Activated T-helper 1 cell treated with anti-CD3 and anti-CD28 coated beads, Interleukin-12 subunit alpha, Interleukin-12 subunit beta, Interleukin-2, Interleukin-4 antibody, amounts not matched to agents 30 ng/mL and 10 ng/mL and 1 ng/mL, durations not matched to agents 14 hours and 24 hours and 36 hours (primary cell): ENCODE measurements at places on chromosomes 11 and 22.

- peaks cover 1% of the 10 kb centered on the region for H3K36me3 ChIP-seq
- peaks cover 2% of the 10 kb centered on the region for H3K27me3 ChIP-seq
- peaks cover 28% of the 10 kb centered on the region for H3K4me1 ChIP-seq
- no peak overlapping the region for H3K4me3 ChIP-seq
Observed at GRCh38 chr11:35302398-35302797, 117.0 kb downstream of the SLC1A2 start.

DNA sequence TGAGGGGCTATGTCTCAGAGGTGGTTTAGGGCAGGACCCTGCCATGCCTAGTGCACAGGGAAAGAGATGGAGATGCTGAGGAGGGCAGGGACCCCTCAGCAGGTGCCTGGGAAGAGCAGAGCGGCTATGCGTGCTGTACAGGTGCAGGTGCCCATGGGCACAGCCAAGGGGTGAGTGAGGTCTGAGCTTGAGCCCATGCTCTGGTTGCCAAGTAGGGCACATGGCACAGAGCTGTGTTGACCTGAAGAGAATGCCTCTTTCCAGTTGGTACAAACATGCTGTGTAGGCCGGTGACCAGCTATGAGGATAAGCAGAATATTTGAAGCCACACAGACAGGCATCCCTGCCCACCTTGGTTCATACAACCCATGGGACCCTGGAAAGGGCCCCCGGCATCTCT lies 65.8 kb upstream of the NECTIN1 start:
- H3K36me3 ChIP-seq: no peaks in the 10 kb centered on the region
- peaks cover 12% of the 10 kb centered on the region for H3K27me3 ChIP-seq
- no peaks in the 10 kb centered on the region for H3K4me1 ChIP-seq
- no peak overlapping the region for H3K27ac ChIP-seq

DNA sequence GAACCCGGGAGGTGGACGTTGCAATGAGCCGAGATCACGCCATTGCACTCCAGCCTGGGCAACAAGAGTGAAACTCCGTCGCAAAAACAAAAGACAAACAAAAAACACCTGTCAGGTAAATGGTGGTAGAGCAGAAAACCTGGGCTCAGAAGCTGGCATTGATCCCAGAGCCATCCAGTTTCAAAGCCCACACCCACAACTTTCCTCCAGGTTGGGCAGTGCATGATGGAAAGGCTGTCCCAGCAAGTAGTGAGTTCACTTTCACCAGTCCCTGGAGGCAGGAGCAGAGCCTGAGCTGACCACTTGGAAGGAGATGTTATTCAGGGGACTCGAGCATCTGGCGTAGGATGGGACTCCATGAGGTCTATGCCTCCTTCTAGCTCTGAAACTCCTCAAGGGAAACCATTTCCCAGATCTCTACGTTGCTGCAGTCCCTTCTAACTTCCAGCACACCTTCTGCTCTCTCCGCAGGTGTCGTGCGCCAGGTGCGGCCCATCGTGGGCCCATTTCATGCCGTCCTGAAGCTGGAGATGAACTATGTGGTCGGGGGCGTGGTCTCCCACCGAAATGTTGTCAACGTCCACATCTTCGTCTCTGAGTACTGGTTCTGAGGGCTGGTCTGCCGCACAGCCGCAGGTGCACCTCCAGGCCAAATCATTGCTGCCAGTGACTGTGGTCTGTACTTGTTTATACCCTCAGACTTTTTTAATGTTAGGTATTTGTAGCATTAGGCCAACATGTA lies 71.6 kb upstream of the ATXN10 start:
- no peak overlapping the region for H3K27ac ChIP-seq
- no peaks in the 10 kb centered on the region for H3K36me3 ChIP-seq
- DNase-seq: no peak
- H3K4me3 ChIP-seq: no peak overlapping the region
- peaks cover 8% of the 10 kb centered on the region for H3K27me3 ChIP-seq

- no peaks in the 10 kb centered on the region for H3K27me3 ChIP-seq
- H3K4me3 ChIP-seq: no peak overlapping the region
- peaks cover 24% of the 10 kb centered on the region for H3K4me1 ChIP-seq
- no peak for DNase-seq
- H3K36me3 ChIP-seq: peaks cover 16% of the 10 kb centered on the region
Observed at GRCh38 chr22:39414377-39414776, 14.8 kb downstream of the TAB1 start.

DNA sequence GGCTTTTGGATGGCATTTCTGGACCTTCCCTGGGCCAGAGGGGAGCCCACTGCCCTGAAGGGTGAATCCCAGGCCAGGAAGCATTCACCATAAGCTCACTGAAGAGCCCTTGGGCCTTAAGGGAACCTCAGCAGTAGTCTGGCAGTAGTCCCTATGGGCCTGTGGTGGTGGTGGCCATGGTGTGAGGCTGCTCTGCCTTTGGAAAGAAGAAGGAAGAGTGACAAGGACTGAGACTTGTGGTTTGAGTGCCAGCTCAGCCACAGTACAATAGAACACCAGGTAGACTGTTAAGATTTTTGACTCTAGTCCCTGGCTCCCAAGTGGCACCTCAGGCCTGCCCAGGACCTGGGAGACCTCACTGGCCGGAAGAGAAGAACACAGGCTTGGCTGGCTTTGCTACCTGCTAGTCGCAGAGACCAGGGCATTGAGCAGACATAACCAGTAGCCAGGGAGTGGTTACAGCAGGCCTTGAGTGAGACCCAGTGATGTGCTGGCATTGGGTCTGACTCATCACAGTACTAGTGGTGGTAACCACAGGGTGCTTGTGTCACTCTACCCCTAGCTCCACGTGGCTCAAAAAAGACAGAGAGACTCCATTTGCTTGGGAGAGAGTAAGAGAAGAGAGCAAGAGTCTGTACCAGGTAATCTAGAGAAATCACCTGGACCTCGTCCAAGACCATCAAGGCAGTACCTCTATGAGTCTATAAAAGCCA lies 259.8 kb upstream of the BLID start:
- no peaks in the 10 kb centered on the region for H3K36me3 ChIP-seq
- H3K27me3 ChIP-seq: no peaks in the 10 kb centered on the region
- DNase-seq: no peak

- no peak for DNase-seq
- H3K36me3 ChIP-seq: no peaks in the 10 kb centered on the region
- H3K4me3 ChIP-seq: no peak overlapping the region
- H3K27ac ChIP-seq: no peak overlapping the region
Observed at GRCh38 chr11:117560780-117561530, 233.3 kb downstream of the CEP164 start.

DNA sequence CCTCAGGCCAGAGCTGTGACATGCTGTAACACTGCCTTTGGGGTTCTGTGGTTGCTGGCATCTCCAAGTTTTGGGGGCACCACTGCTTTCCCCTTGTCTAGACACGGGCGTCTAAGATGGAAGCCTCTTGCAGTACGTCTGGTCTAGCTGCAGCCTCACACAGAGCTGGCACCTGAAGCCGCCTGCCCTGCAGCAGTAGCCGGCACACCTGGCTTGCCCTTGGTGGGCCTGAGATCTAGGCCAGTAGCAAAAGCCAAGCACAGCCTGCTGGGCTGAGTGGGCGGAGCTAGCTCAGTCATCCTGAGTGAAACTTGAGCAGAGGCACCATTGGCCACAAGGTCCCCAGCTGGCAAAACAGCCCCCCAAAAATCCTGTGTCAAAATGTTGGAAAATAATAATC lies 154.2 kb downstream of the DLG2 start:
- H3K27me3 ChIP-seq: no peaks in the 10 kb centered on the region
- no peak overlapping the region for H3K4me3 ChIP-seq
- H3K4me1 ChIP-seq: no peaks in the 10 kb centered on the region
- H3K36me3 ChIP-seq: no peaks in the 10 kb centered on the region
- H3K27ac ChIP-seq: no peak overlapping the region
- DNase-seq: no peak

DNA sequence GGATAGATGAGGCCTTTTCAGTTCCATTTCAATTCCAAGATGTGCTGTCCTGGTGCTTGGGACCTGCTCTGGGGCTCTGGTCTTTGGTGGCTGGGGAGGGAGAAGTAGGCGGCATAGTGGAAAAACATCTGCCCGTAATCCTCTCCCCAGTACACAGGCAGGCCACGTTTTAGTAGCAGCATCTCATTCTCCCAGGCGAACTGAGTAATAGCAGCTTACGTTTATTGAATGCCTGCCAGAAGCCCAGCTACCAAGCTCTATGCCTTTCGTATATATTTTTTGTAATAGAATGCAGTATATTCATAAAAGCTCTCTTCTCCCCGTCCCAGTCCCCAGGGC lies 11.4 kb downstream of the ACO2 start:
- H3K4me1 ChIP-seq: peaks cover 33% of the 10 kb centered on the region
- no peak for DNase-seq
- peak overlapping the region; percentile 57 for H3K27ac ChIP-seq
- H3K27me3 ChIP-seq: no peaks in the 10 kb centered on the region
- H3K4me3 ChIP-seq: no peak overlapping the region
- H3K36me3 ChIP-seq: no peaks in the 10 kb centered on the region
